Astrocyte (in vitro differentiated cells and primary cell): ENCODE measurements at places on chromosomes 5 and 9. TPM values are rescaled to one million over a fixed set of nuclear protein-coding genes. Genes with fewer than 3 reads are reported as not detected.

The CD72 gene
- total RNA-seq = 1.8 and 2.4 TPM in 2 replicates

The SPINK7 gene
- not detected in 2 replicates for total RNA-seq

The SPATA6L gene
- total RNA-seq = 2.8 and 3.6 TPM in 2 replicates

DNA sequence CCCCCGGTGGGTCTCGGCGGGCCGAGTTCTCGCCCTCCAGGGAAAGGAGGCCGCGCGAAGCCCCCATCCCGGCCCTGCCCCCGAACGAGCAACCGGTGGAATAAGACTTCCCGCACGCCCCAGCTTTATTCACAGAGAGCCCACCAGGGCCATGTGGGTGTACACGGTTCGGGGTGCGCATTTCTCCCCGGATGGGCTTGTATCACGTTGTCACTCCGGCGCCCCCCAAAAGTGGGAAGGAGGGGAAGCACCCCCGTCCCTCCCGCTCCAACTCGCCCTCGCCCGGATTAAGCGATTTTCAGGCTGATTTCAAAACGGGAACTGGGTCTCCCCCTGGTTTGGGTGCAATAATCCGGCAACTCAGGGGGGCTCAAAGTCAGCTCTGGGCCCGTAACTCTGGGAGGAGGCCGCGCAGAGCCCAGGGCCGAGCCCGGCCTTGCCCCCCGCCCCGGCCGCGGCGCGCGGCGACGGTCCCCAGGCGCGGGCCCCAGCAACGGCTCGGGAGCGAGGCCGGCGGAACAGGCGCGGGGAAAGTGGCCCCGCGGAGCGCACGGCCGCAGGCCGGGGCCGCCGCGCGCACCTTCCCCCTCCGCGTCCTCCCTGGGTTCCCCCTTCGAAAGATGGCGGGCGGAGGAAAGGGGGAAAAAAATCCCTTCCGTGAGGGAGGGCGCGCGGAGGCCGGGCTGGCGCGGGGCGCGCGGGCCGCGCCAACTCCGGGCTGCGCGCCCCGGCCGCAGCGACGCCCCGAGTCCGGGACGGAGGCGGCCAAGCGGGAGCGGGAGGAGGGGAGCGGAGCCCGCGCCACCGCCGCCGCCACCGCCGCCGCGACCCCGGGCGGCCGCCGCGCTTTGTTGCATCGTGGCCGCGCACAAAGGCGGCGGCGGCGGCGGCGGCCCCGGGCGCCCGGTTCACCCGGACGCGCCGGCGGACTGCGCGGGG, 644 bp downstream of the BRD3 start:
- no peak for DNase-seq

GRCh38 chr9:92378865-92379560, 25.4 kb downstream of the OGN start:
- peak; percentile 92 for DNase-seq

DNA sequence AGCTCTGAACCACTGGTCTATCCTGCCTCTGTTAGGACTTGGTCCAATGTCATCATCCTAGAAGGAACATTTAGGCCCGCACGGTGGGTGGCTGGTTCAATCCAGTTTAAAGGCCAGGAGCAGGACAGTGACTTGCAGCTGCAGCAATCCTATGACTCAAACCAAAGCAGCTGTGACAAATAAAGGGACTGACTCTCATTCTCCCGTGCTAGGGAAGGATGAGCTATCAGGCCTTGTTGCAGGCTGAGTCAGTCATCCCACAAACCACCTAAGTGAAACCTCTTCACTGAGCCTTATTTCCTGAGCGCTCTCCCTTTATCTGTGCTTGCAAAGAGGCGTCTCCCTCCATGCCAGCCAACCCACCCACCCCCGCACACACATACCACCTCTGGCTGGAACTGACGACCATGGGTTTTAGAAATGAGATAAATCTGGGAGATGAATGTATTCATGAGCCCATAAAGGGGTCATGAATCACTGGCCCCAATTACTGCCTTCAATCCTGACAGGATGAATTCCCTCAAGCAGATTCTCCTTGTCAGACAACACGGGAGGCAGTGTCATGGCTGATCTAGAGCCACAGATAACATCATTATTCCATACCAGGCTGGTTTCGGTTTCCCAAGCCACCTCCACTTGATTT, 93.4 kb downstream of the KCNIP1 start:
- DNase-seq = peak; percentile 84

GRCh38 chr5:62960781-62961180, 382.2 kb downstream of the LRRC70 start:
- DNase-seq = no peak

- no peak for DNase-seq
These were observed 292.1 kb upstream of the ELAVL2 start for GRCh38 chr9:24118190-24118589.

GRCh38 chr9:20783057-20784038, 99.3 kb downstream of the FOCAD start:
- DNase-seq = no peak
